ENCODE measurements at places on chromosomes 3 and 15.

DNA sequence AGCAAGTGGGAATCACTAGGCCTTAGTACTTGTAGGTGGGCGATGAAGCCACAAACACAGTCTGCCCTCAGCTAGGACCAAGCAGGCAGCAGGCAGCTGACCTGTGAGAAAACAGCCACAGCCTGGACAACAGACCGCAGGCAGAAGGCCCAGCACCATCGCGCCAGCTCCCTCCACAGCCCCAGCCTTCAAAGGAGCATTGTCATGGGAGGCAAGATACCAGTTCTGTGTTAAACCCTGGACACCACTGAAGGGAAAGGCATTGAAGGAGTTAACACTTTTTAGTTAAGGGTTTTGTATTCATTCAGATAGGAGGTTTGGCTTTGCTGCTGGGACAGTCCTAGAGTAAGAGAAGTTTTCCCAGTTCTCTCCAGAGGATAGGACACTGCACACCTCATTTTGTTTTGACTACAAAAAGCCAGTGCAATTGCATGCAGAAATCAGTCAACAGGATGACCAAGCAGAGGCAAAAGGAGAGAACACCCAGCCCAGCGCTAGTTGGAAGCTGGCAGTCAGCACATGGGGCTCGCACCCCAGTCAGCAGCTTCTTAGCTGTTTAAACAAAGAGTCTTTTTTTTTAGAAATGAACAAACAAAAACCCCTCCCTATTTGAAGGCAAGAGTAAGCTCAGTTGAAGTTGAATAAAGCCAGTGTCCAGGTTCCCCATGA, 286.1 kb upstream of the TPM1 start:
- DNase-seq, result no peak

DNA sequence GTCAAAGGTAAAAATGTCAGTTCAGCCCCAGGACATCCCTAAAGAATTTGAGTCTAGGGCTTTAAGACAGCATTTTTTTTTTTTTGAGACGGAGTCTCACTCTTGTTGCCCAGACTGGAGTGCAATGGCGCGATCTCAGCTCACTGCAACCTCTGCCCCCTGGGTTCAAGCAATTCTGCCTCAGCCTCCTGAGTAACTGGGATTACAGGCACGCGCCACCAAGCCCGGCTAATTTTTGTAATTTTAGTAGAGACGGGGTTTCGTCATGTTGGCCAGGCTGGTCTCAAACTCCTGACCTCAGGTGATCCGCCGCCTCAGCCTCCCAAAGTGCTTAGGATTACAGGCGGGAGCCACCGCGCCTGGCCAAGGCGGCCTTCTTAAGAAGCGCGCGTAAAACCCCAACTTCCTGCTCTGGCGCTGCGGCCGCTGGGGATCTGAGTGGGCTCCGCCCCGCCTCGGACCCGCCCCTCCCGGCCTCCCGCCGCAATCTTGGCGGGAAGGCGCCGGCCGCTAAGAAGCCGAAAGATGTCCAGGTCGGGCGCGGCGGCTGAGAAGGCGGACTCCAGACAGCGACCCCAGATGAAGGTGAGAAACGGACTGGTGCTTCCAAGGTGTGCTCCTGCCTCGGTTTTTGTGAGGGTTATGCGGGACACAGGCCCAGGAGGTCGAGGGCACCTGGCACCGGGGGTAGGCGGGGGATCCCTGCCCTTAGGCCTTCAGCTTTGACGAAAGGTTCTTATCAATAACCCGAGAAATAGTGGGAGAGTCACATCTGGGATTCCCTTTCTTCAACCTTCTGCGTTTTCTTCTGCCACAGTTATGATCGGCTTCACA, at the start of gene WDR76:
TSS of gene WDR76 (plus strand) at position 495 of the 834 bp plus-strand sequence. CDS start at position 526, 31 bp downstream.
- DNase-seq, result peak; percentile 86

GRCh38 chr3:149902498-149903139, 68.1 kb downstream of the PFN2 start:
- DNase-seq, result no peak

- DNase-seq, result no peak
Measured at GRCh38 chr3:177567833-177568232, 370.6 kb upstream of the TBL1XR1 start.

DNA sequence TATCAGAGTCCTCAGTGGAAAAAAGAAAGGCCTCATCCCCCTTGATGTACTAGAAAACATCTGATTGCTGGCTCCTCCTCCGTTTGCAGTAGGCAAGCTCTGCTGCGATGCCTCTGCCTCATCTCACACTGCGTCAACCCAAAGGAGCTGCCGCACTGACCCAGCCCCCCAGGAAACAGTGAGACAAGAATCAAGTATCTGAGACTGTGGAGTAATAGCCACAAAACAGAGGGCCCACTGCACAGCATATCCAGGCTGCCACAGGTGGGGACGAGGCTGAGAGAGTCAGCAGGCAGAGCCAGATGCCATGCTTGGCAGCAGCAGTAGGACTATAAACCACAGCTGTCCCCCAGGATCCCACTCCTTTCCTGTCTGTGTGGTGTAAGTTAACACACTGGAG, 165.9 kb downstream of the STAC start:
- no peak for DNase-seq

GRCh38 chr3:124636863-124637296, 93.4 kb upstream of the UMPS start:
- DNase-seq, result no peak

- no peak for DNase-seq
Measured at GRCh38 chr15:82139823-82140268, 94.0 kb upstream of the MEX3B start.

DNA sequence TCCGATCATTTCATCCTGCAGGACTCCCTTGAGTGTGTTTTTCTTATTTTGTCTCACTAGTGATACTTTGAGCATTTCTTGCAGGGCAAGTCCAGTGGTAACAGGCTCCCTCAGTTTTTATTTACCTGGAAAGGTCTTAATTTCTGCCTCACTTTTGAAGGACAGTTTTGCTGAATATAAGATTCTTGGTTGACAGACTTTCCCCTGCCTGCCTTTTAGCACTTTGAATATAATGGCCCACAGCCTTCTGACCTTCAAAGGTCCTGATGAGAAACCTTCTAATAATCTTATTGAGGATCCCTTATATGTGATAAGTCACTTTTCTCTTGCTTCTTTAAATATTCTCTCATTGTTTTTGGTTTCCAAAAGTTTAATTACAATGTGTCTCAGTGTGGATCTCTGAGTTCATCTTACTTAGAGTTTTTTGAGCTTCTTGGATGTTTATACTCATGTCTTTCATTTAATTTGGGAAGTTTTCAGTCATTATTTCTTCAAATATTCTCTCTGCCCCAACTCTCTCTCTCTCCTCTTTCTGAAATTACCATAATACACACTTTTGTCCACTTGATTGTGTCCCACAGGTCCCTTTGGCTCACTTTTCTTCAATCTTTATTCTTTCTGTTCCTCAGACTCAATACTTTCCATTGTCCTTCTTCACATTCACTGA, 36.3 kb upstream of the ARIH1 start:
- no peak for DNase-seq

DNA sequence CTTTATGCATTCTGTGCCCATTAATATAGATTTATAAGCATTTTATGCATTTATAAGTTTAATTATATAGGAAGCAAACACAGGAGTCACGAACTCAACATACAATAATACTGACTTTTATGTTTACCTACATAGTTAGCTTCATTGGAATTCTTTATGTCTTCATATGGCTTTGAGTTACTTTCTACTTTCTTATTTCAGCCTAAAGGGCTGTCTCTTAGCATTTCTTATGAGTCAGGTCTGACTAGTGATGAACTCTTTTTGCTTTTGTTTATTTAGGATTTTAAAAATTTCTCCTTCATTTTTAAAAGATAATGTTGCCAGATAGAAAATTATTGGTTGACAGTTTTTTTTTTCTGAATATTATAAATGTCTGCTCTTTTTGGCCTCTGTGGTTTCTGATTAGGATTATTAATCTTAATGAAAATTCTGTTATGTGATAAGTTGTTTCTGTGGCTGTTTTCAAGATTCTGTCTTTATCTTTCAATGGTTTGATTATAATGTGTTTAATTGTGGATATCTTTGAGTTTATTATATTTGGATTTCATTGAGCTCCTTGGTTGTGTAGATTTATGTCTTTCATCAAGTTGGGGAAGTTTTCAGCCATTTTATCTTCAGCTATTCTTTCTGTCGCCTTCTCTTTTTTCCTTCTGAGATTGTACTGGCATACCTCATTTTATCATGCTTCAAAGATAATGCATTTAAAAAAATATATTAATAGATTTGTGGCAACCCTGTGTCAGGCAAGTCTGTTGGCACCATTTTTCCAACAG, 54.3 kb downstream of the ATP2C1 start:
- no peak for DNase-seq

GRCh38 chr3:185658504-185658912, 72.4 kb downstream of the SENP2 start:
- DNase-seq, result no peak

- no peak for DNase-seq
Measured at GRCh38 chr3:164452707-164453106, 625.6 kb downstream of the SI start.

DNA sequence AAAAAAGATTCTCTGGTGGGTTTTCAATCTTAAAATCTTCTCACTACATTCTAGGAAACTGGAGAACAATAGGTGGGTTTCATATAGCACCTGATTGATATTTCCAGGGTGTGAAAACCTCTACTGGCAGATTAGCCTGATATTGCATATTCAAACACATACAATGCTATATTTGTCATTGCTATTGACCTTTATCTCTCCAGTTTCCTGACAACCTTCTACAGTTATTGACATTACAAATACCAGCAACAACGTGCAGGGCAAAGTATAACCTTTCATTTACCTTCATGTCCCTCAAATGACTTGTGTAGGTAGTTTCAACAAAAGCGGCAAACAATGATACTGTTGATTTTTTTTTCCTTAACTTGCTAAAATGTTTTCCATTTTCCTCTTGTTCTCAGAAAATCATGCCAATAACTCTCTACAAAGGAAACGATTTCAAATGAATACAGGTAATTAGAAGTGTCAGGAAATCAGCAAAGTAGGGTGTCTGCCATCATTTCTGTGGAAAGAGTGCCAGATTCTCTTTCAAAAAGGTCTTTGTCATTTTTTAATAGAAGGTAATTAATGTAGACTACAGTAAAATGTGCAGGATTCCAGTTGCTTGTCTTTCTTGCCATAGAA, 72.6 kb upstream of the CDIN1 start:
- DNase-seq, result no peak

DNA sequence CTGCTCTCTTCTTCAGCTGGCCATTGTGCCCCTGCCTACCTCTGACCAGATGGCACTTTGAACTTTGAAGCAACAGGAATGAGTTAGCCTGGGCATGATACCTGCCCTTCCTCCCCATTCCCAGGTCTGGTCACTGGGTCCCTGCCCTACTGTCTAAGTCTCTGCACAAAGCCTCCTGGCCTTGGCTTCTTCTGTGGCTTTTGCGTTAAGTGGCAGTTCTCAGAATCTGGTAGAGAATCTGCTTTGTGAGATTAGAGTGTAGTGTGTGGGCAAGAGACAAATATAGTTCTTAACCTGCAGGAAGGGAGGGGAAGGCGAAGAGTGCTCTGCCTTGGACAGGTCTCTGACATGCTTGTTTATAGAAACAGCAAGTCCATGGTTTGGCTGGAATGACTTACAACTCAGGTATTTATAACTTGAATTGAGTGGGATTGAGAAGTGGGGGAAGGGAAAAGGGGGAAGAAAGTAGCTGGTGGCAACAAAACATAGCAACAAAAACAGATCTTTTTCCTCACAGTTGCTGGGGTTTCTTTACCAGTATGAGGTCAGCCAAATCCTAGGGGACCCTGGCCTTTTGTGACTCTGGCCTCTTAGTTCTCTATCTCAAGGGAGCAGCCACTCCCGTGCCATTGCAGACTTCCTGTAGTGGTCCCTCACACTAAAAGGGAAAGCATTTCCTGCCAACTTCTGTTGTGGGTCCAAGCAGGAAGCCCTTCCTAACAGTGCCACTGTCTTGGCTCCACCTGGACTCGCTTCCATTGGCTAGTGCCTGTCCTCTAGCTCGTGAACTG, 16.7 kb downstream of the MAPKBP1 start:
- DNase-seq, result no peak

GRCh38 chr3:37923569-37924040, 61.9 kb downstream of the CTDSPL start:
- DNase-seq, result no peak

- DNase-seq, result no peak
Measured at GRCh38 chr3:176512037-176512436, 685.2 kb downstream of the TBL1XR1 start.

DNA sequence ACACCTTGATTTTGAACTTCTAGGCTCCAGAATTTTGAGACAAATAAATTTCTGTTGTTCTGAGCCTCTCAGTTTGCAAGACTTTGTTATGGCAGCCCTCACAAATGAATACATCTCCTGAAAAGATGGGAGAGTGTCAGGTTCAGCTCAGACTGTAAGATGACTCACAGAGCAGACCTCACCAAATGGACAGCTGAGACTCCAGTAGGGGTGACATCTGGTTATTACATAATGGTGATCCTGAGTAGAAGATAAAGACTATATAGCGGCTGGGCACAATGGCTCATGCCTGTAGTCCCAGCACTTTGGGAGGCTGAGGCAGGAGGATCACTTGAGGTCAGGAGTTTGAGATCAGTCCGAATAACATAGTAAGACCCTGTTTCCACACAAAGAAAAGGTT, 26.2 kb upstream of the MTMR14 start:
- DNase-seq, result no peak

DNA sequence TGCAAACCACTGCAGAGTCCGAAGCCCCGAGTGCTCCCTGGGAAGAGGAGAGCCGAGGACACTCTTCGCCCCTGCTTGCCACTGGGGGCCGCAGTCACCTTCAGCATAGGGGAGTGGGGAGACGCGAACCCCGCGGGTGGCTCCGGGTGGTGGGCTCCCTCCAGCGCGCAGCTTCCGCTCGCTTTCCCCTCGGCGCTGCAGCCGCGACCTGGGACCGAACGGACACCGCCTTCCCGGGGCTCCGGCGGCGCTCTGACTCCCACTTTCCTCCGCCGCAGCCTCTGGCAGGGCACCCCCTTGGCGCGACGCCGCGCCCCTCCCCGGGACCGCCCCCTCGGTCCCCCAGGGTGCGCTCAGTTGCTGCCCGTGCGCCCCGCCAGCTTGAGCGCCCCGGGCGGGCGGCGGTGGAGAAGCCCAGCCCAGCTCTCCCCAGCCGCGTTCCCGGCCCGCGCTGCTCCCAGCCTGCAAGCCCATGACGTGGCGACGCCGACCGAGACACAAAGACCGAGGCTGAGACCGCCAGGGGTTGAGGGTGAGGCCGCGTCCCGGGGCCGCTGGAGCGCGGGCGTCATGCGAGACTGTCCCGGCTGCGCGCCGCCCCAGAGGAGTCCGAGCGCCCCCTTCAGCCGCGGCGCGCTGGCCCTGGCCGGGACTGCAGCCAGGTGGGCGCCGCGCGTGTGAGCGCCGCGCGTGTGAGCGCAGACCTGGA, at the start of gene MINAR1:
TSS of gene MINAR1 (plus strand) at position 701 of the 709 bp plus-strand sequence. CDS start 23,812 bp downstream, outside the sequence.
- DNase-seq, result no peak

- DNase-seq, result no peak
Measured at GRCh38 chr3:194736896-194737600, 51.4 kb downstream of the FAM43A start.

DNA sequence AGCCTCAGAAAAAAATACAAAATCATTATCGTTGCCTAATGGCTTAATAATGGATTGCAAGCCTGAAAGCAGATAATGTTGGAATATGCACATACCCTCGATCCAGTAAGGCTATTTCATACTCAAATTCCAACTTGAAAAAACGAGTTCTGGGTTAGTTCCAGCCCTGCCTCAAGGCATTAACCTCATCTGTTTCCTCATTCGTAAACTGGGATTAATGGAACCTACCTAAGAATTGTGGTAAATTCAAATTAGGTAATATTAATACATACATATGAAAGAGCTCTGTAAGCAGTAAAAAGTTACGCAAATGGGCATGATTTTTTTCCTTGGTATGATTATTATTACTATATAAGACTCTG, 107.5 kb downstream of the SRGAP3 start:
- no peak for DNase-seq

- DNase-seq, result no peak
Measured at GRCh38 chr3:67294341-67294740, 296.2 kb downstream of the KBTBD8 start.

GRCh38 chr15:89499156-89499555, 2.8 kb upstream of the RHCG start:
- DNase-seq, result no peak
